ENCODE measurements at places on chromosomes 2 and 18.

GRCh38 chr2:8059255-8059654 lies 622.6 kb upstream of the ID2 start:
- DNase-seq = no peak

DNA sequence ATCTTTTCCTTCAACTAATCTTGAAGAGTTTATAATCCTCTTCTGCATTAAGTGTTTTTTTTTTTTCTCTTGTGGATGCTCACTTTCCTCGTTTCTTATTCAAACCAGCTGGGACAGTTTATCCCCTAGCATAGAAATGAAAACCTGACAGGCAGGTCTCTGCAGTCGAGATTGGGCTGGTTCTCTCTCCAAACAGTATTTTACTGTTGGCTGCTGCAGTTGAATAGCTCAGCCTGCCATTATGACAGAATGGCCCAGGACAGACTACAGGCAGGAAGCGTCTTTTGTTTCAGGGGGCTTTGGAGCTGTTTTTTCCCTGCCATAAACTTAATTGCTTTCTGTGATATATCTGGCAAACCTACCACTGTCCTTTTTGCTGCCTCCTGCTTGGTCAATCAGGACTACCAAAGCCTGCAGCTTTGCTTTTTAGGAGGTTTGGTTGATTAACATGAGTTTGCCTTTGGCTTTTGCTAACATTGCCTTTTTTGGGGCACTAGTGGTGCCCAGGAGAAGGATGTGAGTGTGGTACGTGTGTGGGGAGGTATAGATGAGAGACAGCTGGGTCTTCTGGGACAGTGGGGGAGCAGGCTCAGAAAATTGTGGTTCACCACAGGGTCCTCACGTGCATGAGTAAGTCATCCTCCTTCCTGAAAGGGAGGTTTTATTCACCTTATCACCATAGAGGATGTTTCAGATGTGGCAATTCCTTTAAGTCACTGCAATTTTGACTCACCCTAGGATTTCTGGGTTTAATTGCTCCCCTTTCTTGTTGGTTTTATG lies 128.7 kb downstream of the LYPD6B start:
- peak; percentile 19 for DNase-seq

- DNase-seq = no peak
Measured at GRCh38 chr2:170341684-170342623, 164.0 kb downstream of the MYO3B start.

- no peak for DNase-seq
Measured at GRCh38 chr2:162840598-162841246, 2.2 kb upstream of the KCNH7 start.

DNA sequence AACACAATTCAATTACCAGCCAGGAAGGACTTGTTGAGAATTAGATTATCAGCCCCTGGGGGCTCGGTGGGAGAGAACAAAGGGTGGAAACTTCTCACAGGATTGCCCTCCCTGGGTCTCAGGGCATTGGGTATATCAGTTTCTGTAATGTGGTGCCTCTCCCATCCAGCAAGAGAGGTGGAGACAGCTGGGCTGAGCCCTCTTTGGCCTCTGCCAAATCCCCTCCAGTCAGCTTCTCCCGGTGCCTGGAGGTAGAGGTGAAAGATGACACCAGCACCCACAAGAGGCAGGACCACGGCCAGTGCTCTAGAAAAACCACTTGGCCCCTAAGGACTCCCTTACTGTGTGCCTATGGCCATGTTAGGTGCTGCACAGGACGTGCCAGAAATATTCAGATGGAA lies 179.7 kb downstream of the HAUS1 start:
- DNase-seq = no peak

DNA sequence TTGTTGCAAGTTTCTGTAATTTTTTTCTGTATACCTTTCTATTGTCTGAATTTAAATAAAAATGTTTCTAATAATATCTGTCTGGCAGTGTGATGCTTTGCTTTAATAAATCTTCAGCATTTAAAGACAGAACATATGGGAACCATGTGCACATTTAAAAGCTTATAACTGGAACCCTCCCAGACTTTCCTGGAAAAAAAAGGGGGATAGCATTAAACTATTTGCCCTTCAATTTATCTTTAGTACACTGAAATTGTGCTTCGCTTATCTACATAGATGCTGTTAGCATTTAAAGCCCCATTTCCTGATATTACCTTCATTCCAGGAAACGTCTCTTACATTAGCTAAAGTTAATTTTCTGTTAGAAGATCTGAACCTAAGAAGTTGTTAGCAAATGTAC lies 64.6 kb downstream of the ZC3H6 start:
- no peak for DNase-seq

DNA sequence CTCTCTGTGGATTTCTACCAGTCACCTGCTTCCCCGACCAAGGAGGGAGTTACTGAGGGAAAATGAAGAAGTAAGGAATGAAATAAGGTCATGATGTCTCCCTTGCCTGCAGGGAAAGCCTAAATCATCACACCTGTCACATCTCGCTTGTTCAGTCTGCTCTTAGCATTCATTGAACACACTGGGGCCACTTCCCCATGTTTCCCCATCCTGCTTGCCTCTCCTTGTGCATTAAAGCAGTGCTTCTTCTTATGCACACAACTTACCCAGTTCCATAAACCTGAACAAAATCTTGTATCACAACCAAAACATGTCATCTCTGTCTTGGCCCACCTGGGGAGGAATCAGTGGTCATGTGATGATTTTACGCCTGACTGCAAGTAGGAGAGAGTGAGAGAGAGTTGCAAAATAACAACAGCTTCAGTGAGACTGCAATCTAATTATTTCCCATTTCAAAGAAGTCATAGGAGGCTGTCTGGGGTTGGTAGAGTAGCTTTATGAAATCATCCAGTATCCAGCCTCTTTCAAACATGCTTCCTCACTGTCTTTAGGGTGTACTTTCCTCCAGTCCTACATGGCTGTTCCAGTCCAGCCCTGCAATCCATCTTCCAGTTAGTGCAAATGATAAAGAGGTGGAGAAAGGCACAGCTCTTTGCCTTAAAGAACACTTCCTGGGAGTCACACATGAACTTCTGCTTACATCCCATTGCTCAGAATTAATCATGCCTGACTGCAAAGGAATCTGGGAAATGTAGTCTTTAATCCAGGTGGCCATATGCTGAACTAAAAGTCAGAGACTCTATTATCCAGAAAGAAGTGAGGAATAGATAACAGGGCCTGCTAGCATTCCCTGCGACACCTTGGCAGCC lies 220.1 kb downstream of the HAUS1 start:
- DNase-seq = no peak

DNA sequence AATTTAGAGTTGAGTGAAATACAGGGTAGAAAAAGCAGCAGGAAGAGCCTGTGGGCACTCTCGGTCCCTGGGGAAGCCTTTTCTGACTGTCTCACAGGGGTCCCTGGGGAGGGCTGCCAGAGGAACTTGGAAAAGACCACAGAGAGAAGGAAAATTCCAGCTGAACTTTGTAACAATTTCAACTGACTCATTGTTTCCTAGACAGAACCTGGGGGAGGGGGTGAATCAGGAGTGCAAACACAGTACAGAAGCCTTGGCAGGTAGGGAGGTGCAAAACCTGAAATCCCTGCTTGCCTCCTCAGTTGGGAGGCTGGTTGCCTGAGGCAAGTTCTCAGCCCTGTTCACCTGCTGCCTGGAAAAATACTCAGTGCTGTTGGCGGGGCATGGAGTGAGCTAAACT lies 106.8 kb downstream of the GRB14 start:
- no peak for DNase-seq

- no peak for DNase-seq
Measured at GRCh38 chr2:203225423-203226039, 13.3 kb upstream of the CYP20A1 start.

DNA sequence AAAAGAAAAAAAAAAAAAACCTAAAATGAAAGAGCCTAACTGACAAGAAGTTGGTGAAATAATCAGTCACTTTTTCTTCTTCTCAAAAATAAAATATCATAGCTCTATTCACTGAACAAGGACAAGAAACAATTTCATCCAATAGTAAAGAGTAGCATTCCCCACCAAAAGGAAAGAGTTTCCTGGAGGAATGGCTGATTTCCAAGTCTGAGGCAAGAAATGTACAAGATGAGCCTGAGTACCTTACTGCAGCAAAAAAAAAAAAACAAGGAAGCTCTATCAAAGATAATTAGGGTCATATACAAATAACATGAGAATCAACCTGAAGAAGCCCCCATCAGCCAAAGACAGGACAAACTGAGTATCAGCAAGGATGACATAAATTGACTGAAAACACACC lies 11.5 kb downstream of the ROCK1 start:
- DNase-seq = no peak

GRCh38 chr2:8469709-8470493 lies 212.0 kb upstream of the ID2 start:
- no peak for DNase-seq

DNA sequence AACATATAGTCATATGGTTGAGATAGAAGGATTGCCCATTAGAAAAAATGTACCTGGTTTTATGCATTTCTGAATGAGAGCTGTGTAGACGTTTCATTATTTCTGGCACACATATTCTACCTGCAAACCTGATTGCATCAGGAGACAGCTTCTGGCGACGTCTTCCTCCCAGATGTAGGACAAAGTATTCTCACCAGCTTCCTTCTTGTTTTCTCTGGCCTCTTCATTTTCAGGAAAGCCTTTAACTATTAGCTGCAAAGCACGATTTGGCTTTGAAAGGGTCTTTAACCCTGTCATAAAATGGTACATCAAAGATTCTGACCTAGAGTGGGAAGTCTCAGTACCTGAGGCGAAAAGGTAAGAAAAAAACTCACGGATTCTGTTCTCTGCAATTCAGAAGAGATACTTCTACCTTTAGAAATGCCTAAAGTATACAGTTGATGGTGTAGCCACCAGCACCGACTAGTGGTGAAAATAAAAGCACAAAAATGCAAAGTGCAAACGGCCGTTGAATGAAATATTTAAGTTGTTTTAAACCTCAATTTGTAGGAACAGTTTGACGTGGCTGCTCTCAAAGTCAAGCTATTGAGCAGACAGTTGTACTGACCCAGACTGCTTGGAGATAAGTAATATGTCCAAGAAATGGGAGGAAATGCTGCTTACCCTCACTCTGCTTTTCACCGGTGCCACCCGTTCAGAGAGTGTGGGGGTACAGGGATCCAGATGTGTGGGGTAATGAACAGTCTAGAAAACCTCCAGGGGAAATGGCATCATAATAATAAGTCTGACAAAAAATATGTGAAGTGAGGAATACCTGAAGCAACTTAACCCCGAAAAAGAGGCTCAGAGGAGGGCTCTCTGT lies 20.2 kb downstream of the IL18RAP start:
- peak; percentile 8 for DNase-seq

DNA sequence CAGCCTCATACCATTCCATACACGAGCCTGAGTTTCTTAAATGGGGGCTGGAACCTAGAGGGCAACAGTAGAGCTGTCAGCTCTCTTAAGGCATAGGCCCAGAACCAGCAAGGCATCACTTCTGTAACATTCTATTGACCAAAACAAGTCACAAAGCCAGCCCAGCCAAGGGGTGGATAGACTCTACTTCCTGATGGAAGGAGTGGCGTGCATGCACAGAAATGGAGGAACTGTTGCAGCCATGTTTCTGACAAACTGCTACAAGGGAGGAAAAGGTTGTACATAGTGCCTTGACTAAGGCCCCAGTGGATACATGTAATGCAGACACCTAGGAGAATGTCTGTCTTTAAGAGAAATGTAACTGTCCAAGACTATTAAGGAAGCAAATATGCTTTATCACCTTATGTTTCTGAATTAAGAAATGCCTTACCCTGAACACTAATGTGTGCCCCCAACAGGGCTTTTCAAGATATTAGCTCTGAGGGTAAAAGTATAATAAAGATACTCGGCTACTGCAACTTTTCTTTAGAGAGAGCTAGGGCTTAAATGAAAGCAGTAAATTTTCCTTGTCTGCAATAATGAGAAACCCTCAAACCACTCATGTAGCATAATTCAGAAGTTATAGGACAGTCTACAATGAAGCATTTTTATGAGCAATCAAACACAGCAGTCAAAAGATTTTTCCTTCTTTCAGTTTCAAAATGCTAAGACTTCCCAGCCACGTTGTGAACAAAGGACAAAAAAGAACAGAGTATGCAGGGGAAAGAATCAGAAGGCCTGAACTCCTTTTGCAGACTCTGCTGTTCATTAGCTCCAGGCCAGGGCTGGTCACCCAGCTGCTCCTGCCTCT lies 35.1 kb upstream of the CDC42EP3 start:
- no peak for DNase-seq

DNA sequence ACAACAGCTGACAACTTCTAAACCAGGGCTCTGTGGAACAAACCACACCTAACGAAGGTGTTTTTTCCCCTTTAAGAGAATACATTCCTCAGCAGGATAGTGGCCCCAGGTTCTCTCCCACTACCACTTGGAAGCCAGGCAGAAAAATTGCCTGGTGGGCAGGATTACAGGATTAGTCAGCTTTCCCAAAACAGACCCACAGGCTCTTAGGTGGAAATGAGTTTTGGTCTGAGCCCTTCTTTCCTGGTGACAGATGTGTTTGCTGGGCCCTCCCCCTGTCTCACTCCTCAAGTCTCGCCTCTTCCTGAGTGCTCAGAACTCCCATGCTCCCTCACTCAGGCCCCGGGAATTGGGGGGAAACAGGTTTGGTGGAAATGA lies 139.4 kb upstream of the HAAO start:
- DNase-seq = no peak

- DNase-seq = no peak
Measured at GRCh38 chr2:196291873-196292800, 120.8 kb upstream of the STK17B start.

GRCh38 chr2:98278074-98278473 lies 68.2 kb upstream of the CNGA3 start:
- no peak for DNase-seq

DNA sequence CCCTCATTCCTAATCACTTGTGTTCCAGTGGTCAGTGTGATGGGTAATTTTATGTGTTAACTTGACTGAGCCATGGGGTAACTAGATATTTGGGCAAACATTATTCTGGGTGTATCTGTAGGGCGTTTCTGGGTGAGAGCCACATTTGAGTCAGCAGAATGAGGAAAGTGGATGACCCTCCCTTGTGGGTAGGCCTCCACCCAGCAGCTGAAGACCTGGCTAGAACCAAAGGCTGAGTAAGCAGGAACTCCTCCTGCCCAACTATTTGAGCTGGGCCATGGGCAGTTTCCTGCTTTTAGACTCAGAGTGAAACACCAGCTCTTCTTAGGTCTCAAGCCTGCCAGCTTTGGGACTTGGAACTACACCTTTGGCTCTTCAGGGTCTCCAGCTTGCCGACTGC lies 141.8 kb downstream of the ACKR3 start:
- no peak for DNase-seq

DNA sequence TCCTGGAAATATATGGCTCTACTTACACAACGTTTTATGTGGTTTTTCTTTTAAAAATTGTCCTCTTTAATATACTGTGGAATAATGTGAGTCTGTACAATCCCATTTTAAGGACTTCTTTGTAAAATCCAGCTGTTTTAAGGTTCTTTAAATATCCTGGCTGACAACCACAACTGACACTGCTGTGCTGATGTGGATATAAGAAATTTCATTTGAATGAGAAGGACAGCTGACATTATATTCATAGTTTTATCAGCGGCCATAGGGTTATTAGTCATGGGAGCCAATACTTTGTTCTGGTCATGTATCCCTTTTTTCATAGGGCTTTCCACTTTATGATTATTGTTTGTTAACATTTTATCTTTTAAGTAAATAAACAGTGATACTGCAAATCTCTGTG lies 169.5 kb downstream of the CAMKMT start:
- DNase-seq = no peak
